T-helper 17 cell (primary cell): ENCODE measurements at places on chromosomes 16 and 17.

DNA sequence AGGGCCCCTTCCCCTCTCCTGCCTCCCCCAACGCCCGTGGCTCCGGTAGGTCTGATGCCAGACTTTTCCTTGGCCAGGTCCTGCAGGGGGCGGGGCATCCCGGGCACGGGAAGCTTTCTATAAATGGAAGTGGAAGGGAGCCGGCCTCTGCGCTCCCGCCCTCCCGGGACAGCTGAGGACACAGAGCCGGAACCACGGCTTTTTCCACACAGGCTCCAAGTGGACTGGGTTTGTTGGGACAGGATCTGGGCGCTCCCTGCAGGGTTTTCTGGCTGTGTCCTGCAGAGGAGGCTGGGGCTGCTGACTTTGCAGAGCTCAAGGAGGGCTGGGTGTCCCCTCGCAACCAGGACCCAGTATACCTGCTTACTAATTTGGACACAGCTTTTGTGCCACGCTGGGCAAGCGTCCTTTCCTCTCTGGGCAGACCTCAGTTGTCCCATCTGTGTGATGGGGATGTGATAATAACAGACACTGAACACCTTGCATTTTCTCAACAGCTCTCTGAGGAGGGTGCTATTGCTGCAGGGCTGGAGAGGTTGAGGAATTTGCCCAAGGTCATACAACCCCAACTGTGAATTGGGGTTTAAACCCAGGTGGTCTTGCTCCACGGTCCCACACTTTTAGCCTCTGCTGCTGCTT is 1.8 kb downstream of the TNS4 start:
- no peak for DNase-seq

DNA sequence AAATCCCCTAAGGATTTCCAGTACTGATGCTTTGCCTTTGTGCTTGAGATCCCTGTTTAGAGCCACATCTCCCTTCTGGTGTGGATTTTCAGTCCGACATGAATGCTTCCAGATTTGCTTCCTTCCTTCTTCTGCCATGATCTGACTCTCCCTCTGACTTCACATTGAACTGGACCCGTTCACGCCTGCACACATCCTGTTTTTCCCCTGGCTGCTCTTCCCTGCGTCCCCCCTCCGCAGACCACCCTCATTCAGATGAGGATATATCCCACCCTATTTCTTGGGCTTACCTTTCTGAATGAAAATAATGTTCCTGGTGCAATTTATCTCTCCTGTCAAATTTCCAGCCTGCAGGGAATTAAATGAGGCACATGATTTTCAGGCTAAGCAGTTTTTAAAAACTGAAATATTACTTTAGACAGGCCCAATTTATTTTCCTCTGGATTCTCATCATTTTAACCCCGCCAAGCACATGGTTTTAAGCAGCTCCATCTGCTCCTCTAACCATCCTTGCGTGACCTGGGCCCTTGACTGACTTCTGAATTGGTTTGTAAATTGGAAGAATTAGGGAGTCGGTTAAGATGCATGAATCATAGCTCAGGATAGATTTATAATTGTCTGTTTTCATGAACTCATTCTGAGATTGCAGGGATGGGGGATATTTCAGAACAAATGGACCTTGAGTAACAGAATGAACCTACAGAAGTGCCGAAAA is 59.2 kb downstream of the BMERB1 start:
- DNase-seq: no peak

DNA sequence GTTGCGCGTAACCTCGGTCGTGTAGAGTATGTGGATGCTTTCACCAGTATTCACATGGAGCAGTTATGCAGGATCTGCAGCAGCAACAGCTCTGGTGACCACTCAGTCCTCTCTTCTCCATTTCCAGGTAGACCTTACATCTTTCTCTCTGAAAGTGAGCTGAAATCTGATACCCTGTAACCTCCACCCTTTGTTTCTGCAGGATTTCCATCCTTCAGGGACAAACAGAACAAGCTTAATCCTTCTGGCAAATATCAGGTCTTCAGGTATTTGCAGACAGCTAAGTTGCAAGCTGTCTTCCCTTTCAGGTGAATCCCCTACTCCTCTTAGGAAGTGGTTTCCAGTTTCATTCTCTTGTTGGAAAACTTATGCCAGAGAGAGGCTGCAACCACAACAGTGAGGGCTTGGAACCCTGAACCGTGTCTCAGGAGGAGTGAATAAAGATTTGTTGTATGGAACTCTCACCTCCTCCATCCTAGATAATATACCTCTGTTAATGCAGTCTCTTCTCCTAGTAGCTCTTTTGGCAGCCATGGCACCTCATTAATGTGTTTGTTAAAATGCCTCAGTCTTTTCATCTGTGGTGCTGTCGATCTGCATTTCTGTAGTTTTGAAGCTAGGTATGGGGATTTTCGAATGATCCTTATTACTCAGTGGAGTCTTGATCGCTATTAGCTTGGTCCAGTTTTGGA is 172.5 kb downstream of the PRKCA start:
- no peak for DNase-seq

DNA sequence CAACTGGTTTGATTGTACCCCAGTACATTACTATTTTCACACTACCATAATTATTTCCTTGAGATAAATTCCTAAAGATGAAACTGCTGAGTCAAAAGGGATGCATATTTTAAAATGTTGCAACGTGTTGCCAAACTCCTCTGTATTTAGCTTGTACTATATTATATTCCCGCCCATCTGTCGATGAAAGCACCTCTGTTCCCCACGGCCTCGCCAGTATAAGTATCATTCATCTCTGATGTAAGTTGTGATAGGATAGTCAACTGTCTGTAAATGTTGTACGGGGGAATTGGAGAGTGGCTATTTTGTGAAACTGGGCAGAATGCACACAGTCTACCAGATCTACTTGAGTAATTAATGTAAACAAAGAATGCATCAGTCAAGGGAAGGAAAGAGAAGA is 47.7 kb upstream of the TNRC6A start:
- DNase-seq: no peak

- no peak for DNase-seq
Observed at GRCh38 chr16:49575346-49576172, 202.0 kb downstream of the C16orf78 start.

GRCh38 chr17:34562387-34562786 is 17.0 kb upstream of the TMEM132E start:
- no peak for DNase-seq

GRCh38 chr16:27085182-27085581 is 18.5 kb downstream of the C16orf82 start:
- DNase-seq: no peak

DNA sequence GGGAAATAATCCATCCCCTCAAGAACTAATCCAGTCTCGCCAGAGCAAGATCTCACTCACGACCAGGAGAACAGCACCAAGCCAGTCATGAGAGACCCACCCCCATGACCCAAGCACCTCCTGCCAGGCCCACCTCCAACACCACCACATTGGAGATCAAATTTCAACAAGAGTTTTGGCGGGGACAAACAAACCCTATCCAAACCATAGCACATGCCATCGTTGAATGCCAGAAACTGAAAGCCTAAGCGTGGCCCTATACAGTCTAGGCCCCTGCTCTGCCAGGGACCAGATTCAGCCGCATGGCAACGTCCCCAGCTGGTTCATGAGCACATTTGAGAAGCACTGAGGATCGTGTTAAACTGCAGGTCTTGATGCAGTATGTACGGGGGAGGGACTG is 57.3 kb downstream of the AXIN2 start:
- no peak for DNase-seq

DNA sequence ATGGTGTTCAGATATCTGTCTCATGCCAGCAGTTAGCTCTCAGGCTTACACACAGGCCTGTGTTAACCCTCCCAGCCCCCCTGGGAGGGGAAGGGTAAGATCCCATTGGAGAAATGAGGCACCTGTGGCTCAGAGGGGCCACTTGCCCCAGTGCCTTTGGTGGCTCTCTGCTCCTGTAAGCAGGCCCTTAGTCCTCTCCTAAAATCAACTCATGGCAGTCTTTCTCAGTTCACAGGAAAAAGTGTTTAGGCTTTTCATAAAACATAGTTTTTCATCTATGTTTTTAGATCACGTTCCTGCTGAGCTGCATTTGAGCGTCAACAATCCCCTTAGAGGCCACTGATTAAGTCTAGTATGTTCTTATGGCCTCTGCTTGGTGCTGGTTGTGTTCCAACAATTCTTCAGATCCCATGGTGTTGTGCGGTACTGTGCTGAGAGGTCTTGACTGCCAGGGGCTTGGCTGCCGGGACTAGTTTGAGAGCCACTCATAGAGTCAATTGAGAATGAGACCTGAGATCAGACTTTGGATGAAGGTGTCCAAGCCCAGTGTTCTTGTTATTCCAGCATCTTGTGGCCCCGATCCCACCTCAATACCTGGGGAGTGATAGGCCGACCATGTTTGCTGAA is 10.6 kb downstream of the TAOK2 start:
- no peak for DNase-seq

- DNase-seq: no peak
Observed at GRCh38 chr16:16120044-16120381, 103.3 kb downstream of the ABCC6 start.

DNA sequence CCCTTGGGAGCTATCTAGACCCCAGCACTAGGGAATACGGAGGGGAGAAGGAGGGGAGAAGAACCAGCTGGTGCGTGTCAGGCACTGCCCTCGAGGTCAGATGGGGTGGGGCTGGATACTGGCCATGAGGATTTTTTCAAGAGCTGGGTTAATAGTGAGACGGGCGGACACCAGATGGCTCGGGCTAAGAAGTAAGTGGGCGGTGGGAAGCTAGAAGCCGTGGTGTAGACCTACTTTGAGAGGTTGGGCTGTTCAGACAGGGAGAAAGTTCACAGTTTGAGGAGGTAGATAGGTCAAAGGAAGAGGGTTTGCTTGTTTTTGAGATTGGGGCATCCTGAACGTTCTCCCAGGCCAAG is 303.8 kb downstream of the SEC14L1 start:
- DNase-seq: no peak

DNA sequence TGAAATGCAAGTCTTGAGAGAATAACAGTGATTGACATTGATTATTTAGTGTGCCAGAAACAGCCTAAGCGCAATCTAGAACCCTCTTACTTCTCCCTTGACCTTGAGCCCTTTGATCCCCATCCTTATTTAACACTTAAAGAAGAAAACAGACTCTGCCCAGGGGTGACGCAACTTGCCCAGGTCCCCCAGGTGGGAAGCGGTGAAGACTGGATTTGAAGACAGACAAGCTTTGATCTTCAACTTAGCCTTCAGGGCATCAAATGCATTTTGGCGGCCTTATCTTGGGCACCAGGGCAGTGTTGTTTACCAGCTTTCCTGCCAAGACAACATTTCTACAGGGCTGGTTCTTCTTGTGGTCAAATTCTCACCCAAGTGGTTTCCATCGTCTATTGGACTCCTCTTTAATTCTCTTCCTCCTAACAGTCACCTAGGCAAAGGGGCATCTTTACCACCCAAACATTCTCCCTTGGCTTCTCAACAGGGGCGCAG is 8.9 kb upstream of the CIITA start:
- DNase-seq: no peak

GRCh38 chr17:49548051-49548505 is 27.6 kb upstream of the NXPH3 start:
- no peak for DNase-seq

DNA sequence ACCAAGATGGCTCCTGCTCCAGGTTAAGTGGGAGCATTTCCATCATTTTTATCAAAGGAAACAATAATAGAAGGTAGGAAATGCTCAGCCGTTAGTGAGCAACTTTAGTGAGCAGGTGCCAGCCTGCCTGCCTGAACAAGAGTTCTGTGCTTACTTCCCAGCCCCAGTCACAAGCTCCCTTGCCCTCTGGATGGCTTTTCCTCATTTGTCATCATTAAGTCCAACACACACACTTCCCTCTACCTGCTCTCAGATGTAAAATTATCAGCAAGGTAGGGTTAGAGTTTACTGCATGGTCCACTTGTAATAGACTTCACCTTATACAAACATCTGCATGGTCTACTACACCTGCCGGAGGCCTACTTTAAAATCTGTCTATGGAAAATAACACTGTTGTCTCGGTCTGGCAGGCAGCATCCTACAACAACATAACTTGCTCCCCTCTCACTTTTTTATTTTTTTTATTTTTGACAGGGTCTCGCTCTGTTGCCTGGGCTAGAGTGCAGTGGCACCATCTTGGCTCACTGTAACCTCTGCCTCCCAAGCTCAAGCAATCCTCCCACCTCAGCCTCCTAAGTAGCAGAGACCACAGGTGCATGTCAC is 12.7 kb downstream of the TEX2 start:
- DNase-seq: no peak

DNA sequence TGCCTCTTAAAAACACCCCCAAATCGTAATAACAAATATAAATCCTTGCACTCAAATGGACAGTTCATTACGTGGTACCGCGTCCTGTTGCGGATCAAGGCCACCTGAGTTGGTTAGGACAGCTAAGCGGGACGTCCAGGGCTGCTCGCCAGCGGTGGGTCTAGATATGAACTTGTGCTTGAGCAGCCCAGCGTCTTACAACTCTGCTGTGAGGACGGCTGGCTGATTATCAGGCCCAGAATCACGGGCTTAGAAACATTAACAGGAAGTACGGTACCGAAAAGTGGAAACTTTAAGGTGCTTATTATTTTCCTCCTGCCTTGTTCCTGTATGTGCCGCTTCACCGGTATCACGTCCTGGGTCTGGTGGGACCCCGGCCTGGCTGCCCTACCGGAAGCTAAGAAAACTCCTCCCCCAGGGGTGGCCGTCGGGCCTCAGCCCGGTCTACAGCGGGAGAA is 832 bp upstream of the SRRM2 start:
- no peak for DNase-seq

DNA sequence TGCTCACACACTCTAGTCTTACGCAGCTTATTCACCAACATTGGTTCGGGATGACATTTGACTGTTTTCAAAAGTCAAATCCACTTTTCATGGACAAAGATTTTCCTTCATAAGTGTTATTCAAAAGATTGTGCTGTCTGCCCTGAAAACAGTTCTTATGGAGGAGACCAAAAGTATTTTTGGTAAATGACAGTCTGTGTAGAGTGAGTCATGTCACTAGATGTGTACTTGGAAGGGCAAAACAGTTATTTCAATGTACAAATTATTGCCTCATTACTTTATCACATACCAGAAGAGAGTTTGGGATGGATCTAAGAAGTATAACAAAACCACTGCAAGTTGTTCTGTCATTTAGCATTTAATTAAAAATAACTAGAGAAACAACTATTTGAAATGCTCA is 265.6 kb downstream of the CDH13 start:
- DNase-seq: no peak

GRCh38 chr16:86918637-86919036 is 340.3 kb downstream of the FOXL1 start:
- no peak for DNase-seq

DNA sequence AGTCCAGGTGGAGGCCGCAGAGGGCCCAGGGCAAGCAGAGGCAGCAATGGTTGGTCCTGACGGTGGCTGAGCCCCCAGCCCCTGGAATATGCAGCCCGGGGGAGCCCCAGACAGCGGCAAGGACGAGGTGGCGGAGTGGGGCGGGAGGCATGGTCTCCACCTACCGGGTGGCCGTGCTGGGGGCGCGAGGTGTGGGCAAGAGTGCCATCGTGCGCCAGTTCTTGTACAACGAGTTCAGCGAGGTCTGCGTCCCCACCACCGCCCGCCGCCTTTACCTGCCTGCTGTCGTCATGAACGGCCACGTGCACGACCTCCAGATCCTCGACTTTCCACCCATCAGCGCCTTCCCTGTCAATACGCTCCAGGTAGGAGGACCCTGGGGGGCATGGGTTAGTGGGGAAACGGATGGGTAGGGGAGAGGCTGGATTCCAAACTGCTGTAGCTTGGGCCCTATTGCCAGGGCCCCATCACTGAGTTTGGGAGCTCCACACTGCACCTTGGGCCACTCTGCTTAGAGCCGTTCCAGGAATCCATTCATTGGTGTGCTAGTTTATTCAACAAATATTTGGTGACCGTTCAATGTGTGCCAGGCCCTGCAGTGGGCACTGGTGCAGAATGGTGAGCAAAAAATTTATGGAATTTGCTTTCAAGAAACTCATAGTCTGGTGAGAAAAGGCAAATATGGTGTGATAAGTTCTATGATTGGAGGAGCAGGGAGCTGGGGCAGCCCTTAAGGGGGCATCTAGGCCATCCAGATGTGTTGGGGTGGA is 3.8 kb downstream of the RASL10B start:
- DNase-seq: no peak
